NCI-H1694 (cell line): ENCODE measurements at places on chromosomes 7 and 10.

DNA sequence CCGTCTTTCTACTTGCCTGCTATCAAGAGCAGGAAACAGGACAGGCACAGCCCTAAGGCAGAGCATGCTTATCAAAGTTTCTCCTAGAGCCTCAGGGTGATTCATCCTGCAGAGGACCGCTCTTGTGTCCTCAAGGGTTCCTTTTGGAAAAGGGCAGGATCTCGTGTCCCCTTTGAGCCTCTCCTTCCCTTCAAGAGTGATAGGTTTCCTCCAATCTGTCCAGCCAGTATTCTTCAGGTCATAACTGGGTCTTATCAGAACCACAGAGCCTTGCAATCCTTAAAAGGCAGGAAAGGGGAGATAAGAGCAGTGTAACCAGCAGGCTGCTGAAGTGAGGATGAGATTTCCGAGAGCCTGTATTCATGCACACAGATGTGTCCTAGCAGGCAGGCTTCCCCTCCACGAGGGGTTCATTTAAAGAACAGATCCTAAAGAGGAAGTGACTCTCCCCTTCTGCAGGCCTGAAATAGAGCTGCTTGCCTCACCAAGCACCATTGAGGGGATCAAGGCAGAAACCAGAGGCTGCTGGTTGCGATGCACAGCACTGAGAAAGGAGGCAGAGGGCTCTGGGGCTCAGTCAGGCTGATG lies 90.5 kb upstream of the SVIL start:
- DNase-seq: no peak

DNA sequence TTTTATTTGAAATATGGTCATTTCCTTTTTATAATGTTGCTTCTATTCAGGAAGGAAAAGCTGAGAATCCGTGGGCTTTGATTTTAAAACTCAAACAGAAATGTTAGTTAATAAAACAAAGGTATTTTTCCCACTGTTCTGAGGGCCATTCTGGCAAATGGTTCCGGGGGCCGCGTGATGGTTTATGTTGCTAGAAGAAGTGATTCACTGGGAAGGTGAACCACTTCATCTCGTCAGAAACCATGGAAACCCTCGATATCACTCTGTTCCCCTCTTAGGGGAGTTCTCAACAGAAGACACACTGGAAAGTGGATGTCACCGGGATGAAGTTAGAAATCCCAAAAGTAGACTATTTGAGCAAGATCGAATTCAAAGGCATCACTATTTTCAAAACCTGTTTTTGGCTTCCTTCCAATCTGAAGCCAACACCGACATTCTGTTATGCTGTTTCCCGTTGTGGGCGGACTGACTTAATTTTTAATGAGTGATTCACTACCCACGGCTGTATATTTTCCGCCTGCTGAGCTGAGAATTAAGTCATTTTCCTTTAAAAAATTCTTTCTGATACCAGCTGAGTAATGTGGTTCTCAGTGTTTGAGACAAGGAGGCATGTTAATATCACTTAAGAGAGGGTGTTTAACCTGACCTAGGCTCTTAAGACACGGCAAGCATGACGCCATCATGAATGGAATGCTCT lies 84.1 kb downstream of the PTPRE start:
- no peak for DNase-seq

GRCh38 chr7:91157579-91158320 lies 106.5 kb upstream of the FZD1 start:
- DNase-seq: no peak

- no peak for DNase-seq
These were observed 185.8 kb downstream of the USP6NL start for GRCh38 chr10:11425676-11426075.

DNA sequence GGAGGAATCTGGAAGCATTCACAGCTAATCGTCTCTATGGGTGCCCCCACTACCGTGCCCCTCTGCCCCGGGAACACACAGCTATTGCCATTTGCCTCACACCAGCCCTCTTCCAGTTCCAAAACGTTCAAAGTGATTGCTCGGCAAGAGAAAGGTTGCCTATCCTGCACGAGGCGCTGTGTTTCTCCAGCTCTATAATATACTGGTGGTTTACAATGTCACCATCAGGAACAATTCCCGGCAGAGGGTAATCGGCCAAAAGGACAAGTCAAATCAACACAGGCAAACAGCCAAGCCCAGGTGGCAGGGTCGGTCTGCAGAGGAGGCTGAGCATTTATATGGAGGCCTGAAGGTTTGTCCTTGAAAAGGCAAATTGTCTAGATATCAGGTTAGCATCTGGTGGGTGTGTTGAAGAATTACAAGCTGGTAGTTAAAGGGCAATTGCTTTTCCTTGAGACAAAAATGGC lies 29.2 kb upstream of the TNS3 start:
- DNase-seq: no peak

- DNase-seq: no peak
These were observed 69.4 kb downstream of the GOLGA7B start for GRCh38 chr10:97919012-97919411.

DNA sequence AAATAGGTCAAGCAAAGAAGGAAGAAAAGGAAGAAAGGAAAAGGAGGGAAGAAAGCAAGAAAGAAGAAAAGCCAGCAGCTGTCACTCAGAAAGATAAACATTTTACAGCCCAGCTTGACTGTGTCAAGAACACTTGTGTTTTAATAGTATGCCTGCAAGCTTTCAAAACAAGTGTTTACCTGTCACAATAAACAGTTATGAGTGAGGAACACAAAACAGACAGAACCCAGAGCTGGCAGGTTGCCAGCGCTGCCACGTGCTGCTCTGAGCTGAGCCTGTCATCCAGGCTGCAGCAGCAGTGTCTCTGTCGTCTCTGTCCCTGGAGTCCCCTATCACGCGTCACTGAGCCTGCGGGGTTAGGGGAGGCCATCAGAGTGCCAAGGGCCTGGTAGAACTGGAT lies 827.6 kb upstream of the AUTS2 start:
- DNase-seq: peak; percentile 75

DNA sequence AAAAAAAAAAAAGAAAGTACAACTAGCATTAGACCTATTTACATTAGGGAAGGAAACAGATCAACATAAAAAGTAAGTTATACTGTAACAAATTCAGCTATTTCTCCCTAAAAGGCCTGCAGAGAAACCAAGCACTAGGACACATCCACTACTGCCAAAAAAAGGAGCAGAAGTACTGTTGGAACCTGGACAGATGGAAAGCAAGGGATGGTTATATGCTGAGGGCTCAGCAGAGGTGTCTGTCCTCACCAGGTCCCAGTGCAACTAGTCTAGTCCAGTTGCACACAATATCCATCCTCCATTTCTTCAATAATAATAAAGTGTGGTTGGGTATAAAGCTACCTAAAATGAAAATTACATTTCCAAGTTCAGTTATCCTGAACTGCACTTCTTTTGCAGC lies 103.2 kb upstream of the IFRD1 start:
- no peak for DNase-seq

DNA sequence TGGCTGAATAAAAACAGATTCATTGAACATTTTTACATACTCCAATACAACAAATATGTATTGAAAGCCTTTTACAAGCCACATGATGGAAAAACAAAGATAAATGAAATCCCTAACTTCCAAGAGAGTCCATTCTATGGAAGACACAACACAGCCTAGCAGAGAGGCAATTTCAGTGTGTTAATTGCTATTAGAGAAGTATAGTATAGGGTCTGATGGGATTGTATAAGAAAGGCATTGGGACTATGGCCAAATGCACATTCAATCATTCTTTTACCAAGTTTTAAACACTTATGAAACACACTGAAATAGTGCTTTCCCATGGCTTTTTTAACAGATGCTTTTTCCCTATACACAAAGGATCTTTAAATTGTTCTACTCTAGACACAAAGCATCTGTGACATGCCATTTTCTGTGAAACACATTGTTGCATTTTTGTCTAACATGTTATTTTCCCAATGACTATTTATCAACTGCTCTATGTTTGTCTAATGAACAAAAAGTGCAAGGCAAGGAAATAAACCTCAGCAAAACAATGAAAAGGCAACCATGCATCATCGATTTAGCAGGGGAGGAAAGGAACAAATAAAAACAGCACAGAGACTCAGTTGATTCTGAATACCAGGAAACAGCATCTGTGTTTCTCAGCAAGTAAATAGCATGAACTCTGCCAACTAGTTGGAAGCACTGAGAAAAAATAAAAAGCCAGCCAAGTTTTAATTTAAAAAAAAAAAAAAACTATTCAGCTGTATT lies 42.4 kb upstream of the PHYHIPL start:
- DNase-seq: no peak

DNA sequence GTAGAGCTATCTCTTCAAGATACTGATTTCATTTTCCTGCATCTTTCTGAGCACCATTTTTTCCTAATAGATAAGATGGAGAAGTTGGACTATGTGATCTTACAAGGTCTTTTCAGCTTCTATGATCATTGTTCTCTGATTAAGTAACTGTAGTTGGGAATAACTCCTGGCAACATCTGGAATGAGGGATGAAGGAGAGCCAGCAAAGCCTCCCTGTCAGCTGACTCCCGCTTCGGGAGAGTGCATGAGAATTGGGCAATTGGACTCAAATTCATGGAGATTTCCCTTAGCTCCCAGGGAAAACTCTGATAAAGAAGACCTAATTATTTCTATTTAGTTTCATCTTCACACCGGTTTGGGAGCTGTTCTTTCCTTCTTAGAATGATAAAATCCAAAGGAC lies 146.1 kb downstream of the CCDC71L start:
- DNase-seq: no peak

DNA sequence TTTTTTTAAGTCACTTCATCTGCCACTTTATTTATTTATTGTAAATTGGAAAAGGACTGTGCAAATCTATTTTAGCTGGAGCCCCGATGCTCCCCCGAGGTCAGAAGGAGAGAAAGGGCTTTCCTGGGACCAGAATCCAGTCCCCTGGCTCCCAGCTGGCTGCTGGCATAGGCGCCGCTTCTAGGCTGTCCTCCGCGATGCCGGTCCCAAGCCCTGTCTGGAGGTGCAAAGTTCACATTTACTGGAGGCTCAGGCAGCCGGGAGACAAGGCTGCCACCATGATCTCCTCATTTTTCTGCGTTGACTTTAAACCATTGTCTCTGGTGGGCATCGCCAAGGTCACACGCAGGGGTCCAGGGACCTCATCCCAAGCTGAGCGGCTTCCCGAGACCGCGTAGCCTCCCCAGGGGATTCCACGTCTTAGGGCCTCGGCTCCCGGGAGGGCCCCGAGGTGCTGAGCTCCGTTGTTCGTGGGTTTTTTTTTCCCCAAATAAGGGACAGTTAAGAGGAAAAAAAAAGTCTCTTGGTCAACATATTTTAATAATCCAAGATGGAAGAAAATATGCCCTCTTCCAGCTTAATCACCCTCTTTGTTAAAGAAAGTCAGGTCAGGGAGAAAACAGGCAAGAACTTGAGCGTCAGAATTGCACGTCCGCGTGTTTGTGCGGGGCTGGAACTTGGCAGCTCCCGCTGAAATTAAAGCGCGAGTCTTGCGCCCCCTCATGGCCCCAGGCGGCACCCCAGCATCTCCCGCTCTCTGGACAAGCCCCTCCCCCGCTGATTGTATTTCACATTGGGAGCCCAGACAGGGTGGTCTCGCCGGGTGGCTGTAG lies 11.9 kb downstream of the RGR start:
- no peak for DNase-seq

GRCh38 chr10:8499752-8500390 lies 445.4 kb downstream of the GATA3 start:
- no peak for DNase-seq

GRCh38 chr10:10935032-10935431 lies 82.6 kb upstream of the CELF2 start:
- no peak for DNase-seq

- DNase-seq: no peak
These were observed 322.5 kb upstream of the POM121L12 start for GRCh38 chr7:52712938-52713337.

DNA sequence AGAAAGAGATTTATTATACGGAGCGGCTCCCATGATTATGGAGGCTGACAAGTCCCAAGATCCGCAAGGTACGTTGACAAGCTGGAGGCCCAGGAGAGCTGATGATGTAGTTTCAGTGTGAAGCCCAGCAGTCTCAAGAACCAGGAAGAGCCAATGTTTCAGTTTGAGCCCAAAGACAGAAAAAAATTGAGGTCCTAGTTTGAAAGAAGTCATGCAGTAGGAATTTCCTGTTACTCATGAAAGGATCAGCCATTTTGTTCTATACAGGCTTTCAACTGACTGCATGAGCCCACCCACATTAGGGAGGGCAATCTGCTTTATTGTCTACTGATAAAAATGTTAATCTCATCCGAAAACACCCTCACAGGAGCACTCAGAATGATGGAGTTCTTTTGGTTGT lies 51.5 kb downstream of the CCDC71L start:
- DNase-seq: no peak

- no peak for DNase-seq
These were observed 17.6 kb downstream of the PRKAG2 start for GRCh38 chr7:151859111-151859947.

GRCh38 chr7:46360811-46361210 lies 439.7 kb upstream of the IGFBP3 start:
- DNase-seq: no peak

DNA sequence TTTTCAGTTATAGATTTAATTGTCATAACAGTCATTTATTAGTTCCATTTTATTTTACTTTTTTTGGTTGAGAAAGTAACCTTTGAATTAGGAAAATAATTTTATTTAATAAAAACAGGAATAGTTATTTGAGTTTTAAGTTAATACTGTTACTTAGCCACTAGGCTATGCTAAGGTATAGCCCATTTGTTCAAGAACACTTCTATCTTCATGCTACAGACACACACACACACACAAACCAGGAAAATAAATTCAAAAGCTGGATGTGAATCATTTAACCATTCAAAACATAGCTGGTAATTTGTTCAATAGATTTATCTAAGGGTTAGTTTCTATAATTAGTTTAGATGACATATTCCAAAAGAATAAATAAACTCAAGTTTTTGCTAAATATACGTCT lies 148.4 kb downstream of the RNF133 start:
- DNase-seq: no peak

- DNase-seq: no peak
These were observed 453.1 kb upstream of the MKI67 start for GRCh38 chr10:128579280-128579865.

DNA sequence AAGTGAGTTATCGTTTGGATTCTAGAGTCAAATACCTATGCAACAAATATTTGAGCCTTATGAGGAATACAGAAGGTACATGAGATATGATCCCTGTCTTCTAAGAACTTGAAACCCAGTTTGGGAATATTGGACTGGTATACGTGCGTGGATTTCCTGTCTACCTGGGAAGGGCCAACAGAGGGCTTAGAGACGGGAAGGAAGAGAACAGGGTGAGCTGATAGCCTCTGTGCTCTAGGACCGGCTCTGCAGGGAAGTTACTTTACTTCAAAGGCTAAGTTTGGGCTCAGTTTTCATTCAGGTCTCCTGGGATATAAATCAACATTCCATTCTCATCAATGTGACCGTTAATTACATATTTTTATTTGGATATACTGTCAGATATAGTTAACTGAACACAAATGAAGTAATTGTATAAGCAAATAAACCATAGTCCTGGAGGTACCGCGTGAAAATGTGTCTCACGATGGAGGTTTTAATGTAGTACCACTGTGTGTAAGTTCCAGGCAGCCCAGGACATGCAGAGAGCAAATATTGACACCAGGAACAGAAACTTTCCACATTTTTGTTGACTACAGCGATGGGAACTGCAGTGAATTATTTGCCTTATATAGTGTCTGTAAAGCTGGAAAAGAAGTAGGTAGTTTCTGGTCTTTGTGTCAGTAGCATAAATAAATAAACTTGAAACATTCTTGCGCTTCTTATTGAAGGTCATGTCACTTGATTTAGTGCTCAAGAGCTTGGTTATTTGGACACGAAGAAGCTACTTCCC lies 8.6 kb downstream of the CHST12 start:
- DNase-seq: no peak
